ENCODE measurements at places on chromosomes 16 and 17. TPM values are rescaled to one million over a fixed set of nuclear protein-coding genes. Genes with fewer than 3 reads are reported as not detected.

DNA sequence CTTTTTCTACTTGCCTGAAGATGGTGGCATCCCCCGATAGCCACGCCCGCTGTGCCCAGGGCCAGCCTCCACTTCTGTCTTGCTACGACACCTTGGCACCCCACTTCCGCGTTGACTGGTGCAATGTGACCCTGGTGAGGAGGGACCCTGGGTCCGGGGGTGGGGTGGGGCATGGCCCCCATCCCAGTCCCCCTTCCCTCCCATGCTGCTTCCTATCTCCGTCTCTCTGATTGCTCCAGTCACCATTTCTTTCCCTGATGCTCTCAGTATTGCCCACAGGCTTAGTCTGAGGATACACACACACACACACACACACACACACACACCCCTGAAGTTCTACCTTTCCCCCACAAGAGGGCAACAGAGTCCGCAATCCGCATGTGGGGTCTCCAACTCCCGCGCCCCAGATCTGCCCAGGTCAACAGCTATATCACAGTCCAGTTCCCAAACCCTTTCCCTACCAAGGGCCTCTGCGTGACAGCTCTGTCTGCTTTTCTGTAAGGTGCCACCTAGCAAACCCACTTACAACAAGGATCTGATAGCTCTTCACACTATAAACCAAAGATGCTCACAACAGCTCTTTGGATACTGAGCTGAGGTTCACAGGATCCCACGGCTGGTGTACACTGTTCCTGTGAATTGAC lies 3.4 kb downstream of the SGCA start:
- no peak for DNase-seq

DNA sequence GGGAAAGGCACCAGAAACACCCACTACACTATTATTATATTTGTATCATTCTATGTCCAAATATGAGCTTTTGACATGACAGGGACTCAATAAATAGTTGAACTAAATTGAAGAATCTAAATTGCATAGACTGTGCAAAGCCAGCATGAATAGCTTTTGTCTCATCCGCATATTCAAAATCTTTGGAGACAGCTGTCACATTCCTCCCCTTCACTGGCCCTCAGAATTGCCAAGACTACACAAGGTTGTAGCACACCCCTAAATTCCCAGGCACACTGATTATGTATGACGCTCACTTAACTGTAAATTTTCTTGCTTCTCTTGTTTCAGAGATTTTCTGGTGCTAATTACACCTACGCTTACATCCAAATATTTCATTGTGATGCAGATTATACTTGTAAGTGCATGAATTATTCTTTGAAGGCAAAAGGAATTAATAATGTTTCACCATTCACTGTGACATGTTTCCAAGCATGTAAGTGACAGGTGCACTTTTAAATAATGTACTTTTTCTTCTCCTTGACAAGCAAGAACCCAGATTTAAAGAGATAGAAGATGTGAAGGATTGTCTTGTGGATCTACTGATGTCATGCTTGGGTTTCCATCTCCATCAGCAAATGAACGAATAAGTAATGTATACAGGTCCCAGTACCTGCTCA lies 47.5 kb downstream of the CA10 start:
- no peak for DNase-seq

DNA sequence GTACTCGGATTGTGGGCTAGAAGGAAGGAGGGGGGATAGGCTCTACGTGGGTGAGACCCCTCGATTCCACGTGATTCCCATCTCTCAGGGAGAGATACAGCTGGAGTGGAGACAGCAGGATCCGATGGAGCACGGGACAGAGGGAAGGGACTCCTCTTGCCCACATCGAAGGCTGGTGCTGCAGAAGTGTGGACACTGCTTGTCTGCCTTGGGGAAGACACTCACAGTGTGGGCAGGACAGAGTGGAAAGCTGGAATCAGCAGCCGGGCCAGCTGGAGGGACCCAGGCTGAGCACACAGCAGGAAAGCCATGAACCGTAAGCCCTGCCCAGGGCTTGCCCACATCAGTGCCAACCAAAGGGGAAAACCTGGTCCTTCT lies 42.1 kb upstream of the RPH3AL start:
- DNase-seq: no peak

GRCh38 chr17:28365487-28365886 lies 488 bp upstream of the SEBOX start:
- no peak for DNase-seq

- DNase-seq: no peak
Observed at GRCh38 chr16:8943966-8944759, 19.5 kb downstream of the USP7 start.

- DNase-seq: no peak
Observed at GRCh38 chr16:52914428-52914827, 138.3 kb downstream of the CHD9NB start.

GRCh38 chr16:73743665-73744496 lies 552.7 kb upstream of the PSMD7 start:
- DNase-seq: no peak

- no peak for DNase-seq
Observed at GRCh38 chr16:23847948-23848347, 12.2 kb downstream of the PRKCB start.

- DNase-seq: no peak
Observed at GRCh38 chr16:25012525-25012991, 2.6 kb downstream of the ARHGAP17 start.

- no peak for DNase-seq
Observed at GRCh38 chr16:10988164-10988803, 43.9 kb downstream of the CLEC16A start.

- DNase-seq: no peak
Observed at GRCh38 chr16:88870608-88871348, 4.3 kb upstream of the PABPN1L start.

GRCh38 chr17:78951967-78952551 lies 26.9 kb upstream of the TIMP2 start:
- no peak for DNase-seq

DNA sequence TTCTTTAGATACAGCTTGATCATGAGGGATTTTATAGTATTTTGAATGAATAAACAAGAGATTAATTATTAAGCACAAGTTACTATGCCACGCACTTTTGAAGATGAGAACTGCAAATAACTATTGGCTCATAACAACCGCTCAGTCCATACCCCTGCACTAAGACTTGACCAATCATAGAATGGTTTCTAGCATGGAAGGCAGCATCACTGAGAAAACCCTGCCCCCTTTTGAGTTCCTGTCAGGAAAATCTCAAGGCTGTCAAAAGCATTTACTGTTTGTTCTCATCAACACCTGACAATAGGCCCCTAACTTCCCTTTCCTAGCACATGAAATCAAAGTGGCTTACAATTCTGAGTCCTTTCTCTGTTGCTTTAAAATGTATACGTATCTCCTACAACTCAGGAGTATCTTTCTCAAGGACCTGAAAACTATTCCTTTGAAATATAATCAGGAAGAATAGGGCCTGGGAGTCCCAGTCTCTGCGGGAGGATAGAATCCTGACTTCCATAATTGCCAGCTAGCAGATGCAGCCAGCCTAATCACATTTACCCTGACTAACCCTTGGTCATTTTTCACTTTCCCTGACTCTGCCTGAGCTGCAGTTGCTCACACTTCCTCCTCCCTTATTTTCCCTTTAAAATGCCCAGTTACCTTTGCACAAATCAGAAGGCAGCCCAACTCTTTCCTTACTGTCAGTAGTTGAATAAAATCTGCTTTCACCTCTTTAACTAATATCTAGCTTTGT lies 9.1 kb upstream of the MMD start:
- no peak for DNase-seq

DNA sequence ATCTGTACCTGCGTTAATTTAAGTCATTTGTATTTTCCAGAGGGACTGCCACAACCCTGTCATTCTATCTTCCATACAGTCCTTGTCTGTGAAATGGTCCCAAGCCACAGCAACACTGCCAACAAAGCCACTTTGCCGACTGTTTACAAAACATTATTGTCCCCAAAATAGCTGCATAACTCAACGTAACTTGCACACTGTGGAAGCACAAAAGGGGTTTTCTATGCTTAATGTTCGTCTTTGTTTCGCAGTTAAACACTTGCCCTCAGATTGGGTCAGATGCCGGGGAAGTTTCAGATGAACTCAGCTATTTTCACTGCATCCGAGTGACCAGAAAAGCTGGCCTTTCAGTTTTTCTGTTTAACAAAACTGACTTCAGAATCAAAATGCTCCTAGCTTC lies 4.6 kb downstream of the SEC14L5 start:
- DNase-seq: no peak

- no peak for DNase-seq
Observed at GRCh38 chr17:30449480-30449879, 27.7 kb upstream of the GOSR1 start.

- no peak for DNase-seq
Observed at GRCh38 chr17:29828676-29829284, 101.2 kb downstream of the SSH2 start.

GRCh38 chr16:64638766-64639165 lies 483.1 kb downstream of the CDH11 start:
- no peak for DNase-seq

- DNase-seq: no peak
Observed at GRCh38 chr16:47884116-47884725, 271.6 kb downstream of the ABCC12 start.

GRCh38 chr17:2841606-2842005 lies 45.4 kb downstream of the RAP1GAP2 start:
- DNase-seq: no peak

GRCh38 chr16:81770008-81770407 lies 9.1 kb upstream of the PLCG2 start:
- DNase-seq: no peak

DNA sequence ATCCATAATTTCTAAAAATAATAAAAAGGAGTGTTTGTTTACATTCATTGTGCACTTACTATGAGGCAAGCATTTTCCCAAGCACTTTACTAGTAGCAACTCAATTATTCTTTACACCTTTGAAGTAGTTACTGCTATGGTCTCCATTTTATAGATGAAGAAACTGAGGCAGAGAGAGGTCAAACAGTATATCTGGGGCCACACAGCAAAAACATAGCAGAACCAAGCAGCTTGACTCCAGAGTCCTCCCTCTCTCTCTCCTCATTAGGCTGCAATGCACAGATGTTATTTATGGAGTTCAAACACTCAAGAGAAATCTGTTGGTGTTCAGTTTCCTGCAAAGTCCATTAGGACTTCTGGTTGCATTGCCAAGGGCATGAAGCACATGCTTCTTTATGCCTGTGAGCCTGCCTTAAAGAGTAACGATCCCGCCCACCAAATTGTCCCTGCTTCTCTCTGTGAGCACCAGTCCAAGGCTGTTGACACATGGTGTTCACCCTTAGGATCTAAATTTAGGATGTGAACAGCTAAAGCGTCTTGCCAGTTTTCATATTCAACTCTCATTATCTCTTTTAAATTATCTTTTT lies 44.0 kb downstream of the GPRC5B start:
- DNase-seq: no peak

DNA sequence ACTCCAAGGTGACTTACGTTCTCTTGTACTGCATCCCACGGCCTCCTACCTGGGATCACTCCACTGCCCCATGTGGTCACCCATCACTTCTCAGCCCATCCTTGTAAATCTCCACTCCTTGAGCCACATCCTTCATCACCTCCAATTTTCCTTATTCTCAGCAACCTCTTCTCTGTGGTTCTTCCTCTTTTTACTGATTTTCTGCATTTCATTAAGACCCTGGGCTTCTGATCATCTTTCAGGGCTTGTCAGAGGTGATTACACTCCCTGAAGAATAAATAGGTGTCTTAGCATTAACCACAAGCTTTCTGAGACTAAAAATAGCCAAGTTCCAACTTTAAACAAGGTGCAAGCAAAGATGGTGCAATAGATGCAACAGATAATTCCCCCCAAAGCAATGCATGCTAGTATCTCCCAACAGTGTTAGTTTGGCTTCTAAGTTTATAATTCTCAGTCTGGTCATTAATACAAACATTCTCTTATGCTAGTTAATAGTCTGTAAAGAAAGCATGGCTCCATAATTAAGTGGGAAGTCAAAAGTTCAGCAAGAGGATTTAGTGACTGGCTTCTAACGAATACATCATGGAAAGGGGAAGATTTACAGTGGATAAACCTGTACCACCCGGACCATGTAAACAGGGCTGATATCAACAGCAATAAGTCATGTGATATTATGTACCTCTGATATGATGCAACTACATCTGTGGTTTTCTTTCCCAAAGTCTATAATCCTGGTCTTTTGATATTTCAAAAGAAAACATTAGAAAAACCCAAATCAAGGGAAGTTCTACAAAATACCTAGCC lies 47.4 kb upstream of the FOXJ1 start:
- no peak for DNase-seq

DNA sequence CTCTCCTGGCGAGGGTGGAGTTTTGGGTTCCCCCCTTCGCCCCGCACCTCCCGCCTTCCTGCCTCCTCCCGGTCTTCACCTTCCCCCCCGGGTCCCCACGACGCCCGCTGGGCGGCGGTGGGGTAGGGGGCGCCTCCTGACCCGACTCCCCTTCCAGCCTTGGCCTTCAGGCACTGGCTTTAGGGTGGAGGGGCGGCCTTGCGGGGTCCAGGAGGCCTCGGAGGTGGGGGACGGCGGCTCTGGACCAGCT lies 2.4 kb downstream of the SLC16A3 start:
- no peak for DNase-seq

KIF1C gene
- polyA plus RNA-seq: 83.5 TPM

RFFL gene
- 25.9 TPM for polyA plus RNA-seq

TOX3 gene
- 32.5 TPM for polyA plus RNA-seq

SEPTIN12 gene
- polyA plus RNA-seq: 0.57 TPM

POLR3K gene
- polyA plus RNA-seq: 14.3 TPM

KRTAP2-1 gene
- not detected for polyA plus RNA-seq

SLC12A3 gene
- 26.3 TPM for polyA plus RNA-seq

CFAP52 gene
- 5.1 TPM for polyA plus RNA-seq

FBXO31 gene
- polyA plus RNA-seq: 21.2 TPM

ADORA2B gene
- polyA plus RNA-seq: 4.6 TPM

NPIPB13 gene
- 27.9 TPM for polyA plus RNA-seq

SRL gene
- 0.93 TPM for polyA plus RNA-seq

PRRT2 gene
- 19.4 TPM for polyA plus RNA-seq

CCL8 gene
- polyA plus RNA-seq: 0.15 TPM

GOSR1 gene
- polyA plus RNA-seq: 64.8 TPM

UNC13D gene
- 5.4 TPM for polyA plus RNA-seq

All from left kidney (tissue), 8 donors.